MCF 10A (cell line): ENCODE measurements at places on chromosomes 1 and 21. TPM values are rescaled to one million over a fixed set of nuclear protein-coding genes. Genes with fewer than 3 reads are reported as not detected.

DNA sequence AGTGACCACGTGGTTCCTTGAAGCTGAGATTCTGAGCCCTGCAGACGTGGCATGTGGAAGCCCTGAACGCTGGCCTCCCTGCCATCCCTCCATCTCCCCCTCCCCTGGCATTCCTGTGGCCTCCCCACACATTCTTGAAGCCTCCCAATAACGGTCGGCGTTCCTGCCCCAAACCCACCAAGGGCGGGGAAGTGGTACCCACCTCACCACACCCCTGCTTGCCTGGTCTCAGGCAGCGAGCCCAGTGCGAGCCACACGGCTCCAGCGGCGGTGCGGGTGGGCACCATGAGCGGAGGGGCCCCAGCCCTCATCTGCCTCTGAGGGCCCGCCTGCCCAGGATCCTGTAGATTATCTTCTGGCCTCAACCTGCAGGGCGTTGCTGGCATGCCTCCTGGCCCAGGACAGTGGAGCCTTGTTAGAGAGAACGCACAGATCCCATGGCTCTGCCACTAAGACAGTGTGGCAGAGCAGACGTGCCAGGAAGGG lies 20.6 kb upstream of the PRELP start:
- H3K4me1 ChIP-seq: no peaks in the 10 kb centered on the region
- no peak for DNase-seq
- peaks cover 93% of the 10 kb centered on the region for H3K27me3 ChIP-seq
- no peaks in the 10 kb centered on the region for H3K36me3 ChIP-seq
- no peak overlapping the region for H3K4me3 ChIP-seq
- H3K27ac ChIP-seq: no peak overlapping the region

DNA sequence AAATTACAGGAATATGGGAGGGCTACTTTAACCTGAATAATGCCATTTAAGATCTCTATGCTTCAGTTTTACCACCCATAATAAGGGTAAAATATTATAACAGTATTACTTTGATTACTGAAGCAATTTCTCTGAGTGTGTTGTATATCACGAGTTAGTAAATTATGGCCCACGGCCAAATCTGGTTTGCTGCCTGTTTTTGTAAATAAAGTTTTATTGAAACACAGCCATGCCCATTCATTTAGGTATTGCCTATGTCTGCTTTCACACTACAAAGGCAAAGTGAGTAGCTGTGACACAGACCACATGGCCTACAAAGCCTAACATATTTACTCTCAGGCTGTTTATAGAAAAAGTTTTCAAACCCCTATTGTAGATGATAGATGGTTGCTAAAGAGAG lies 156.8 kb downstream of the CDC42BPA start:
- H3K4me1 ChIP-seq: peaks cover 5% of the 10 kb centered on the region
- DNase-seq: no peak
- H3K36me3 ChIP-seq: peaks cover 31% of the 10 kb centered on the region
- H3K27me3 ChIP-seq: no peaks in the 10 kb centered on the region
- no peak overlapping the region for H3K4me3 ChIP-seq

DNA sequence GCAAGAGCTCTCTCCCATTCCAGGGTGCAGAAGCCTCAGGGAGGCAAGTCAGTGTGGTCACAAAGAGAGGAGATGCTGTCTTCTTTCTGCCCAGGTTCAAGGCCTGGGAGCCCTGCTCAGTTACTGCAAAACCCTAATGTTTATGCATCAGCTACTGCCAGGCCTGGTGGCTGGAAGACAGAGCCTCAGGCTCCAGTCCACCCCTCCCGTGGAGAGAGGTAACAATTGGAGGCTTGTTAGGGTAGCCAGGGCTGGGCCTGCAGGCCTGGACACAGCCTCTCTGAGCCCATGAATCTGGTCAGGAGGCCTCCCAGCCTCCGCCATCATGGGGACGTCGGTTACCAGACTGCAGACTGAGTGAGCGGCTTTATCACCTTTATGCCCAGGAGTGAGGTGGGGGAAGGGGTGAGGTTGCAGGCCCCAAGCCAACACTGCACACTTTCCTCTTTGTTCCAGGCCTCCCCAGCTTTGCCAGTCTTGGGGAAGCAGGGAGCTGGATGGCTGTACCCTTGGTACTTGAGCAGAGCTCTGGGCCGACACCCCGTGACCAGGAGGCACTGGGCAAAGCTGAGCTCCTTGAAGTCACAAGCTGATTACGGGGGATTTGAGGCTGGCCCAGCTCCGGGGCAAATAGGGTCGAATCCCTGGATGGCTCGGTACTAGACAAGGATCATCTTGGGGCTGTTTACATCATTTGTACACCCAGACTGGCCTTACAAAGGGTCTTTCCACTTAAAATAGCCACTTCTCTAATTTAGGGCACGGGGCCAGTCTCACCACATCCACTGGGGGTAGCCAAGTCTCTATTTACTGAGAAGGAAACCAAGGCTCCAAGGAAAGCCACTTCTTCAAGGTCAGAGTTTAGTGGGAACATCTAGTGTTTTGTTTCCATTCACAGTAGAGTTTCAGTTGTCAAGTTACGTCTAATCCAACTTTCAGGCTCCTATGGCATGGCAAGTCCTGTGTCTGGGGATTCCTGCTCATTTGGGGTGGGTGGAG lies 5.2 kb downstream of the SLC2A1 start:
- no peak overlapping the region for H3K4me3 ChIP-seq
- H3K27me3 ChIP-seq: no peaks in the 10 kb centered on the region
- H3K27ac ChIP-seq: no peak overlapping the region
- H3K36me3 ChIP-seq: peaks cover 14% of the 10 kb centered on the region
- peaks cover 32% of the 10 kb centered on the region for H3K4me1 ChIP-seq

CRB1 gene
- total RNA-seq: 0.65 and 0.96 TPM in 2 replicates
